ENCODE measurements at places on chromosomes 1 and 21. TPM values are rescaled to one million over a fixed set of nuclear protein-coding genes. Genes with fewer than 3 reads are reported as not detected.

DNA sequence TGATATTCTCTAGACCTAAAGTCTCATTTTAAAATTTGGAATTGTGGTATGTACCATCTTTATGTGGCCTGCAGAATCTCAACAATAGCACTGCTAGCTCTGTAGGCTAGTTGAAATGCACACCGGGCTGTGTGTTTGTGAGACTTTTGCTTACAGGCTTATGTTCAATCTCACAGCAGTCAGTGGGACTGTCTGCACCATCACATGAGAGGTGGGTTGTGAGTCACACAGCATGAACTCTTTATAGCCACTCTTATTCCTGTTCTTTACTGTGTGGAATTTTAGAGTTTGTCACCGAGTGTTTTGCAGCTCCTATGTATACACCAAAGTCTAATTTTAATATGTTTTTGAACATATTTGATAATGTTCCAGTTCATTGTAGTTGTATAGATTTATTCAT is 74.6 kb downstream of the RASAL2 start:
- DNase-seq, result no peak

- no peak for DNase-seq
These were observed 55.3 kb upstream of the NBPF3 start for GRCh38 chr1:21384620-21385019.

- no peak for DNase-seq
These were observed 47.6 kb downstream of the FCRL3 start for GRCh38 chr1:157652859-157653493.

DNA sequence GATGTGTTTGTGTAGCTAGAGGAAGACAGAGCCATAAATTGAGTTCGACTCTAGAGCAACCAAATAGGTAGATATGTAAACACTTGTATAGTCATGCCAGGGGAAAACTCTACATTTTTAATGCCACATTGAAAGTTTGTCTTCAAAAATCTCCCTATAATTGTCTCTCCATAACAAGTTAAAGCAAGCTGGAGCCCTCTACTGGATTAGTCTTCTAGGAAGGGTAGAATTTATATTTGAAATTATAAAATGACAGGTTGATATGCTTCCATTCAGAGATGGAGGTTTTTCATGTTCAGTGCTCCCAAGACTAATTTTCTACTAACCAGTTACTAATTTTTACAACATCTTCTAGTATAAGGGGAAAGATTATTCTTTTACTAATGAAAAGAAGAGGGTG is 13.1 kb upstream of the COL24A1 start:
- no peak for DNase-seq

The KRTAP11-1 gene
- not detected for total RNA-seq

The ADGRB2 gene
- total RNA-seq, result 1.6 TPM

The SERPINC1 gene
- total RNA-seq, result 0.18 TPM
